ENCODE measurements at places on chromosomes 11 and 22.

- no peak for DNase-seq
Measured at GRCh38 chr22:49328630-49329405, 498.9 kb downstream of the BRD1 start.

GRCh38 chr11:12927221-12927620, 81.9 kb upstream of the RASSF10 start:
- no peak for DNase-seq

GRCh38 chr11:57476757-57477506, 16.6 kb downstream of the RTN4RL2 start:
- DNase-seq: peak; percentile 71

- DNase-seq: no peak
Measured at GRCh38 chr11:73995731-73996130, 13.1 kb upstream of the UCP2 start.

GRCh38 chr11:776561-777287, 563 bp downstream of the GATD1 start:
- DNase-seq: peak; percentile 38

DNA sequence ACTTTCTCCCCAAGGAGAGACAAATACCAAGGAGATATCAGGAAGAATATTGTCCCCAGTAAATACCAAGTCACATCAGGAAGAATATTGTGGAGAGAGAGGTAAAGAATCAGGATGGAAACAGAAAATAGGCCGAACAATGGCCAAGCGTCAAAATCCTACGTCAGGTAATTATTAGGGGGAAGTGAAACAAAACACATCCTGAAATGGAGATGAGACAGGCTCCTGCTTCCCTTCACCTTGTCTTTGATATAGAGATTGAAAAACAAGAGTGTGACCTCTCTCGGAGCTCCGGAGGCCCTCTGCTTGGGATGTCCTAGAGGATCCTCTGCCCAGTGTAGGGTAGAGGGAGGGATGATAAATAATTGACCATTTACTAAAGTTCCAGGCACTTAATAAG, 27.4 kb upstream of the IZUMO1R start:
- DNase-seq: no peak

DNA sequence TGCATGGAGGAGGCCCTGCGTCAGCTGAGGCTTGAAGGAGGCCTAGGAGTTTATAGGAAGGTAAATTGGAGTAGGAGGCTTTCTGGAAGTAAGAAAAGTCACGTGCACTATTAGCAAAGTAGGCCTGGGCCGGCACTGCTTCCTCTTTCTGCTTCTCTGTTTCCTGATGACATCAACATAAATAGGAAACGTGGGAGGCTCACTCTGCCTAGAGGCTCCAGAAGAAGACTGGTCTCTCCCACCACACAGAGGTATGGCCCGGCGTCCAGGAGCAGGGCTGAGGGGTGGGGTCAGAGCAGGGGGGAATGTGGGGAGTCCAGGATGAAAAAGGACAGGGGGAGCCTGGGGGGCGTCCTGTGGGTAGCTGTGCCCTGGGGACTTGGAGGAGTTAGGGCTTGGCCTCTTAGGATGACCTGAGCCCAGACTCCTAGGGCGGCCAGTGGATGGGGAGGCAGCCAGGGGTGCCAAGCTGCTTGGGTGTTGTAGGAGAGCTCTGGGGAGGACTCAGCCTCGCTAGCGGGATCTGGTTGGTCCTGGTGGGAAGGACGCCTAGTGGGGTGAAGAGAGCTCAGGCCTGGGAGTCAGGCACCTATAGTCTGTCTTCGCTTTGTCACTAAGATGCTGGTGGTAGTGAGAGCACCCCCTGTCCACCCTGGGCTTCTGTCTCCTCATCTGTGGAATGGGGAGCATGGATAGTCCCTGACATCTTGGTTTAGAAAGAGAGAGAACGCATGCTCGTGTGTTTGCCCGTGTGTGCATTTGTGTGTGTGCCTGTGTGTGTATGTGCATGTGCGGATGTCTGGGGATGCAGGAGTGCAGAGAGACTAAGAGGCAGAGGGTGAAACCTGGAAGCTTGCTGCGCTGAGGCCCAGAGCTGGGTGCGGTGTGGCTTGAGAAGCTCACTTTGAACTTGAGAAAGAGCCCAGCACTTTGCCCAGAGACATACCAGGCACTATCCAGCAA, at the start of gene CSF2RB:
Gene CSF2RB, plus strand, starts transcription at position 202 of the 963 bp plus-strand sequence. CDS start 8,580 bp downstream, outside the sequence.
- no peak for DNase-seq

DNA sequence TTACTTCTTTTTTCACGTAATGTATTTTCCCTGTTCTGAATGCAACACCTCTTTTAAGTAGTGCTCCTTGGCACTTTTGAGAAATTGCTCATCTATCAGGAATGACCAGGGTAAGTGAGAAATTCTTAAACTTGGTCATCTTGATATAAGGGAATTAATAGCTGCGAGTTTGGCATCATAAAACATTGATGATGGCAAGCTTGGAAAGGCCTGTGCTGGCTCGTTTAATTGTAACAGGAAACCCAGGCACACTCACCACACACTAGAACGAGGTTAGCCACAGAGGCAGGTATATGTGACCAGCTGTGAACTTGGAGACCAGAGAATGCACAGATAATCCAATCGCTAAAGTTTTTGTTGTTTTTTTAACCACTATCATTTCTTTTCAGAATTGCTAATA, 24.3 kb downstream of the FAM118A start:
- DNase-seq: peak; percentile 27

DNA sequence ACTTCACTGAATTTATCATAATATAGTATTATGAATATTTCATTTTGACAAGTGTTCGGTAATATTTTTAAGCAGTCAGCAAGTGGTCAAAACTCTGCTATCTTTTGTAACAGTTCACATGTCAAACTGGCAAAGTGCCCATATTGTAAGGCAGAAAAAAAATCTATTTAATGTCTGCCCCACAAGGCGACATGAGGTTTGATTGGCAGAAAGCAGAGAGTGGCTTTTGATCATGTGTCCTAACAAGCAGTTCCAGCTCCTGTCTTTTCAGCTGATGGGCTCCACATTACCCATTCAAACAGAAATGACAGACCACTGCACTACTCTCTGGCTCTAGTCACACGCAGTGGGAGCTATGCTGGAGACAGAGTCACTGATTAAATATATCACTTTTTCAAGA, 59.0 kb downstream of the SOX6 start:
- no peak for DNase-seq

DNA sequence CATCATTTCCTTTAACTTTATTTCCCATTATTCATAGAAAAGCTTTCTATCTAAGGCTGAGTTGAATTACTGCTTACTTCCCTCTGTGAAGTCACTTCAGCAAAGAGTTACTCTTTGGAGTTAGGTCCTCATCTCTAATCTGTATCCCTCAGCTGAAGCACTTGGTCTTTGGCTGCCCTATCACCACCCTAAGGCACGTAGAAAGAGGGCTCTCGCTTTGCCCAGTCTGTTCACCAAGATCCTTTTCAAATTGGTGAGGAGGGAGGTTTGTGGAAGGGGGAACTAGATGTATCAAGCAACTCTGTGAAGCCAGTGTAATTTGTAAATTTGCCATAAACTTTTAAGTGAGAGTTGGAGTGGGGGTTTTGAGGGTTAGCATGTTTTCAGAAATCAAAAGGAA, 43.4 kb downstream of the PAX6 start:
- DNase-seq: no peak

- peak; percentile 88 for DNase-seq
Measured at GRCh38 chr11:696955-697491, 1.4 kb downstream of the TMEM80 start.

- DNase-seq: peak; percentile 77
Measured at GRCh38 chr11:123178186-123178585, 16.9 kb downstream of the CLMP start.

DNA sequence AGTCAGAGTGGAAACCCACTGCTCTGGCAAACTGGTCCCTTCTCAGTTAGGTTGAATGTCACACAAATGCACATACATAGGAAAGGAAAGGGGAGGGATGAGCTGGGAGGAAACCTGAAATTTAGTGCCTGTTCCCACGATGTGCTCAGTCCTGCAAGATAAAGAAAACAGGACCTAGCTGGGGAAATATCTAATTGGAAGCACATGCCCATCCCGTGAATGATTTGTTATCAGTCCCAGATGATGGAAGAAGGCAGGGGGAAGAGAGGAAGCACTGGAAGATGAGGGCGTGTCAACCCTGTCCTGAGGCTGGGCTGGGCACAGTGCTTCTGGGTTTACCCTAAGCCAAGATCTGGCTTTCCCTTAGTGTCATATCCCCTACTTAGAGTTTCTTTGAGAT, 173.9 kb downstream of the NAV2 start:
- DNase-seq: peak; percentile 48

GRCh38 chr11:117821431-117821830, 3.1 kb downstream of the FXYD2 start:
- DNase-seq: no peak

DNA sequence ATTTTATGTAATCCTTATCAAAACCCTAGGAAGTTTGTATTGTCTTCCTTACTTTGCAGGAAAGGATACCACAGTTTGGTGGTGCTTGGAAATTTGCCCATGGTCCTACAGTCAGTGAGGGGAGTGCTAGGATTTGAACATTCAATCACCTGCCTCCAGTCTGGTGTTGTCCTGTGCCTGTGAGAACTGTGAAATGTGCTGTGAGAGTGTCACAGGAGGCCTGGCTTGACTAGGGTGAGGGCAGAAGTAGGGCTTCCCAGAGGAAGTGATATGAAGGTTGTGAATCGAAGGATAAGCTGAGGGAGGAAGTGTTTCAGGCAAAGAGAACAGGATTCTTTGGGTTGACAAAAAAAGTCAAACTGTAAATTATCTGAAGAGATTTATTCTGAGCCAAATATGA, 424.4 kb downstream of the TMEM135 start:
- DNase-seq: no peak

DNA sequence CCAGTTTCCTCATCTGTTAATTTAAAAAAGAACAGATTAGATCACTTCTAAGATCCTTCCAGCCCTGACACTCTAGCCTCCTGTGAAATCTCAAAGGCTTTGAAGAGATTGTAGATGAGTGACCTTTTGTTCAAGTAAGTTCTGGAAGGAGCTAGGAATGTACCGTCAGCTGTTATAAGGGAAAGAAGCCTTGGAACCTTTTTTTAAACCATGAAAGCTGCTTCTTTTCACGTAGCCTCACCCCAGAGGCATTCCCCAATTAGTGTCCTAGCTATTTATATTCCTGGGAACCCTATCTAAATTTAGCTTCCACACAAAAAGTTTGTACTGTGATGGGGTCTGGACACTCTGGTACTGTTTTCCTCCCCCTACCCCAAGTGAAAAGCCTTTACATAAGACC, 35.8 kb upstream of the SLN start:
- no peak for DNase-seq

DNA sequence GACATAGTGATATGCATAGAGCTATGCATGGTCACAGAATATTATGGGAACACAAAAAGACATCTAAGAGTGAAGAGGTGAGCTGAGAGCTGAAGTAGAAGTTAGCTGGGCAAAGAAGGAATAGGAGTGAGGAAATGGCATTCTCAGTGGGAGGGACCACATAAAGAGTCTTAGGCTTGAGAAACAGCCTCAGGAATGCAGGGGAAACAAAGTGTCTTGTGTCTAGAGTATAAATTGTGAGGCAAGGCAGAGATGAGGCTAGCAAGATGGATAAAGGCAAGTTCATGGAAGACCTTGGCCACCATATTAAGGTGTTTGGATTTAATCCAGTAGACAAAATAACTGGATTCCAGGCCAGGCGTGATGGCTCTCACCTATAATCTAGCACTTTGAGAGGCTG, 40.6 kb upstream of the CRTAM start:
- peak; percentile 43 for DNase-seq

DNA sequence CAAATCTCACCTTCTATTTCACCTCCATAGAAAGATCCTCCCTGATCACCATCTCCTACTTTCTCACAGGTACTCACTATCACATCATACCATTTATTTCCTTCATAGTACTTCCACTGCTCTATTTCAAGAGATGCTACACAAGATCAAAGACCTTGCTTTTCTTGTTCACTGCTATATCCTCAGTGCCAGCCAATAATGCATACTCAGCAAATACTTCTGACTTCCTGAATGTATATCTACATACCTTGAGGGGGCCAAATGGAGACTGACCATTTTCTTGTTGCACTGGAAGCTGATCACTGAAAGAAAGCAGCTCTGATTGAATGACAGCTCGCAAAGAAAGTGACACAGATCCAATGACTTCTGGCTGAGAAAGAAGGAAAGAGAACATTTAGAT, 64.7 kb downstream of the C2CD3 start:
- no peak for DNase-seq

- peak; percentile 6 for DNase-seq
Measured at GRCh38 chr11:30919389-30920152, 333.4 kb upstream of the MPPED2 start.

DNA sequence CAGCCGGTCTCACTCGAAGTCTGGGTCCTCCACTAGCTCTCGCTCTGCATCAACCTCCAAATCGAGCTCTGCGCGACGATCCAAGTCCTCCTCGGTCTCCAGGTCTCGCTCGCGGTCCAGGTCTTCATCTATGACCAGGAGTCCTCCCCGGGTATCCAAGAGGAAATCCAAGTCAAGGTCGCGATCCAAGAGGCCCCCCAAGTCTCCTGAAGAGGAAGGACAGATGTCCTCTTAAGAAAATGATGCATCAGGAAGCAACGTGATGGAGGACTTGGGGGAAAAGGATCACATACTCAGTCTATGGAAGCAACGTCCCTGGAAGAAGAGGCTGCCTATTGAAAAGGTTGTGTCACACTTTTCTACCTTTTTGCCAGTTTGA, 1.1 kb downstream of the SRSF8 start:
- no peak for DNase-seq

DNA sequence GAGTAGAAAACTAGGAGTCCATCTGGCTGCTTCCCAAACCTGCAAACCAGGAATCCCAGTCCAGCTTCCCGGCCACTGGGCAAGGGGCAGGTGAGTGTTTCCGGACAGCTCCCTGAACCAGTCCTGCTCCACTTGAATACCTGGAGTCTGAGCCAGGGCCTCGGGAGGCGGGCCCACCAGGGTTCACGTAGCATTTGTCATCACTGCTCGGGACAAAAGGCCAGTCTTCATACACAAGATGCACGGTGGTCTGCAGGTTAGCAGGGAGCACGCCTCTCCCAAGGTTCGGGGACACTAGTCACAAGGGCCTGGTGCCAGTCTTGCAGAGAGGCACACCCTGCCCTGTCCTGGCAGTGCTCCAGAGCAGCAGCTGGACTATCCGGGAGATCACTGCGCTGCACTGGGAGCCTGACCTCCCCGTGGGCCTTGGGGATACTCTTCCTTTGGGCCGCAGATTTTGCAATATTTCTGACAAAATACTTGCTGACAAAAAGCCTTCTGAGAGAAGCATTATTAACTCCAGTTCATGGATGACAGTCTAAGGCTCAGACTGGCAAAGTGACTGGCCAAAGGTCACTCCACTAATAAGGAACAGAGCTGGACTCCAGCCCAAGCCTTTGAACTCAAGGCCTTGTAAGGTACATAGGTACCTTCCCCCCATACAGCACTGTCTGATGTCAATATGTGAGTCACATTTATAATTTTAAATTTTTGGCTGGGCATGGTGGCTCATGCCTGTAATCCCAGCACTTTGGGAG, 25.1 kb downstream of the CD6 start:
- DNase-seq: no peak

- peak; percentile 60 for DNase-seq
Measured at GRCh38 chr11:11468954-11469353, 115.9 kb upstream of the CSNK2A3 start.

GRCh38 chr22:22591348-22592299, 32.6 kb upstream of the PRAME start:
- DNase-seq: peak; percentile 2
